ENCODE measurements at places on chromosomes 6 and 20. TPM values are rescaled to one million over a fixed set of nuclear protein-coding genes. Genes with fewer than 3 reads are reported as not detected.
A peak's percentile ranks its signal among the peaks of the same experiment; 100 is the strongest.

DNA sequence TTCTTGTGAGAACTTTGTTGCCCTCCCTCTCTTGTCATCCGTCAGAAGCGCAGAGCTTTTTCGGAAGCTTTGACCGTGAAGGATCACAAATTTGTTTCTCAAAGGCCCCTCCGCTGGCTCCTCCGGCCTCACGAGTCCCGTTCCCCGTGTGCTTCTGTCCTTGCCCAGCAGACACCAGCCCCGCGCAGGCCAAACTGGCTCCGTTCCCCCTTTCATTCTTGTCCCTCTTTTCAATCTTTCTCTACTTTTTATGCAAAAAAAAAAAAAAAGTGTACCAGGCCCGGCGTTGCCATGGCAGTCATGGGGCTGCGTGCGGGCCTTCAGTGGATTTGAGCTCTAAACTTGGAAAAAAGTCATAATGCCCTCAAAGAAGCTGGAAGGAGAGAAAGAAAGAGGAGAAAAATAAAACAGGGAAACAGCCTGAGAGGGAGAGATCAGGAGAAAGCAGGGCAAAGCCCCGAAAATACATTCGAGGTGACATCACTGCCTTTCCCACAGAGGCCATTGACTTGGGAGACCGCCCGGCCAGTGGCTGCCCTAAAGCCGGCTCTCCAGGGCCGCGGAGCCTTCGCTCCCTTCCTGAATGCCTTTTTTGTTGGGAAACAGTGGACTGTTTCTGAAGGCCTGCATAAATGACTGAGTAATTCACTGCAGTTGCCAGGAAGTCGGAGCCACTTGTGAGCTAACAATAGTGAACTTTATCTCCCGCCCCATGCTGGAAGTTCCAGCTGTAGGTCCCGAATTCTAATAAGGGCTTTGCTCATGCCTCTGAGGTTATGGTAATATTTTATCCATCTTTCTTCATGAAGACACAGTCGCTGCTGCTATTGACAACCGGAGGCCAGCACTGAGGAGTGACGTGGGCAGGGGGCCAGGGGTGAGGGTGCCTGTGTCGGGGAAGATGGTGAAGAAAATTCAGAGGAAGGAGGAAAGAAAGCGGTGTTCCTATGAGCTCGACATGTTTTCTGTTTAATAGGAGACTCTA, 670.9 kb downstream of the QKI start:
- no peak for DNase-seq

- no peak for DNase-seq
Observed at GRCh38 chr20:24961384-24962181, 12.5 kb downstream of the CST7 start.

DNA sequence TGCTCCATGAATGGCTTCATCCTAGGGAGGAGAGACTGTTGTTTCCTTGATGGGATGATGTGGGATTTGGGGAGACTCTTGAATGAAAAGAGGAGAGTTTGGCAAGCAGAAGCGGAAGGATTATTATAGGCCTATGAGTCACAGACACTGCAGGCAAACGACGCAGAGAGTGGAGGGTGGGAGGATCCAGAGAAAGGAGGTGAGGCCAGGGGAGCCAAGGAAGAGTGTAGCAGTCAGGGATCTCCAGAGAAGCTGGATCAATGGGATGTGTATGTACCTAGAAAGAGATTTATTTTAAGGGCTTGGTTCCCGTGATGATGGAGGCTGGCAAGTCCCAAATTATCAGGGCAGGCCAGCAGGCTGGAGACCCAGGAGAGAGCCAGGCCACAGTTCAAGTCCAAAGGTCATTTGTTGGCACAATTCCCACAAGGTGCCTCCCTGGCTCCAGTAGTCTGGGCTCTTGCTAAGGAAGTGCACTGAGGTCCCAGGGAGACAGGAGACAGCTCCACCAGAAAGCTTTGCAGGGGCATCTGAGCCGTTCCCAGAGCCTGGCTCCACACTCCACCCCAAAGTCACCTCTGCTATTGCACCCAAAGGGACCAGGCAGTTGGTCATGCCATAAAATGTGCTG, 76.0 kb downstream of the ADTRP start:
- peak; percentile 51 for DNase-seq

- no peak for DNase-seq
Observed at GRCh38 chr20:49579874-49580812, 12.2 kb upstream of the PTGIS start.

DNA sequence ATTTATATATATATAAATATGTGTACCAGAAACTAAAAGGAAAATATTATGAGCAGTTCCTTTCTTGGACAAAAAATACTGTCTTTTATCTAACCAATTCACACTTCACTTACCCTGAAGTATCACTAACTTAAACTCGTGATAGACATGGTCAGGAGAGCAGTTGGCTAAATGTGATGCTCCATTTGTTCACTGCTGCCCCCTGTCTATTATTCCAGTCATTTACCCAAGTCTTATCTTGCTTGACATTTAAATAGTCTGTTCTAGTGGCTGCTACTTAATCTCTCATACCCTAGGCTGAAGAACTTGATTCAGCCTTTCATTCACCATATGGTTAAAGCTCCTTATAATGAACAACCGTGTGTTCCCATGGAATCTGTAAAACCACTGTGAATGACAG, 789.6 kb upstream of the EYS start:
- DNase-seq = no peak

GRCh38 chr20:63442100-63442493, 30.4 kb downstream of the KCNQ2 start:
- peak; percentile 57 for DNase-seq

DNA sequence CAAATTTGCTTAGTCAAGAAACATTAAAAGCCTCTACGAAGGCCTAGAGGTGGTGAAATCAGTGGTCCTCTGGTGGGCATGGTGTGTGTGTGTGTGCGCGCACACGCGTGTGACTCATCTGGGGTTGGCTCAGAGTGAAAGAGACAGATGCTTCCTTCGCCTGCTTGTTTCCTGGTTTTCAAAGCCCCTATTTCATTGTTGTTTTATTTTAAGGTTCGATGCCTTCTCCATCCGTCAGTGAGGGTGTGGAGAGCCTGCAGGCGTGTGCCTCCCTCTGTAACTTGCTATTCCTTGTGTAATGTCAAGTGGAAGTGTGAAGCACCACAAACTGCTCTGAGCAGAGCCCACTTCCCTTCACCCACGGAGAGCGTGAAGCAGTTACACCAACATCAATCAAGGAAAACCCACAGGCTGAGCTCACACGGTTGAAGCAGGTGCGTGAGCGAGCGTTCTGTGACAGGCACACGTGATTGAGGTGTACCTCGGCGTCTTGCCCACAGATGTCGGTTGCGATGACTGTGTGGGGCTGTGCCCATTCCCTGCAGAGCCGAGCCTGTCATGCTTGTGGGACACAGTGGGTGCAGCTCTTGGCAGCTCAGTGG, 233.9 kb downstream of the PRL start:
- DNase-seq = no peak

- no peak for DNase-seq
Observed at GRCh38 chr20:60056407-60057122, 98.3 kb downstream of the CDH26 start.

DNA sequence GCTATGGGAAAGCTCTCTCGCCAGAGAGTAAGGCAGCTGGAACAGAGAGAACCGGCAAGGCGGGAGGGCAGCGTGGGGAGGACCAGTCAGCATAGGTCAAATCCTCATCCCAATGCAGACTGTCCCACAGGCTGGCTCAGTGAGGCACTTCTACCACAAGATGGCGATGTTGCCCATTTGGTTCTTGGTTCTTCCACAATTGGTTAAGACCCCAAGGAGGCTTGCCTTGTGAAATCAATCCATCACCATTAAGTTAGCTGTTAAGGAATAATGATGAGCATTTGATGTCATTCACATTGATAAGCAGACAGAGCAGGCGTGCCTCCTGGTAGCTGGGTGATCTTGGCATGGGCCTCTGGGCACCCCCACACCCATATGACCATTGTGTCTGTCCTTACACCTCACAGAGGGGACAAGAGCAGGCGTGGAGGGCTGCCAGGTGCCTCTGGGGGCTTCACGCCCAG, 2.4 kb downstream of the CSTL1 start:
- peak; percentile 92 for DNase-seq

- no peak for DNase-seq
Observed at GRCh38 chr6:165861226-165861625, 198.2 kb upstream of the PDE10A start.

- DNase-seq = peak; percentile 15
Observed at GRCh38 chr6:46491201-46491627, at the start of gene RCAN2. Gene RCAN2 (minus strand): TSS chr6:46491449.

- DNase-seq = no peak
Observed at GRCh38 chr6:90351696-90352095, 55.1 kb upstream of the BACH2 start.

The TBXT gene
- not detected for polyA plus RNA-seq

The PBOV1 gene
- not detected for polyA plus RNA-seq

The ACTL10 gene
- not detected for polyA plus RNA-seq

The HCRTR2 gene
- not detected for polyA plus RNA-seq

The NCOA6 gene
- polyA plus RNA-seq = 14.1 TPM

The TRDN gene
- not detected for polyA plus RNA-seq

The DNAH8 gene
- not detected for polyA plus RNA-seq

The ANGPT4 gene
- 0.03 TPM for polyA plus RNA-seq

The MARCKS gene
- polyA plus RNA-seq = 26.3 TPM

The TMEM244 gene
- polyA plus RNA-seq = not detected
